ENCODE measurements at places on chromosomes 16 and 17. TPM values are rescaled to one million over a fixed set of nuclear protein-coding genes. Genes with fewer than 3 reads are reported as not detected.

ERAL1 gene
- total RNA-seq: 60.4 TPM

KRT33A gene
- not detected for total RNA-seq

- no peaks in the 10 kb centered on the region for H3K4me1 ChIP-seq
- H3K27ac ChIP-seq: no peak overlapping the region
- H3K27me3 ChIP-seq: no peaks in the 10 kb centered on the region
- DNase-seq: no peak
These were observed 80.2 kb downstream of the WWOX start for GRCh38 chr16:78179666-78180065.

GRCh38 chr17:34442387-34443111, 79.5 kb upstream of the CCL1 start:
- H3K4me3 ChIP-seq: no peak overlapping the region
- no peaks in the 10 kb centered on the region for H3K4me1 ChIP-seq
- no peak overlapping the region for H3K27ac ChIP-seq
- H3K36me3 ChIP-seq: no peaks in the 10 kb centered on the region
- DNase-seq: no peak

- peaks cover 26% of the 10 kb centered on the region for H3K4me1 ChIP-seq
- no peak overlapping the region for H3K27ac ChIP-seq
- DNase-seq: no peak
- no peaks in the 10 kb centered on the region for H3K27me3 ChIP-seq
- H3K4me3 ChIP-seq: no peak overlapping the region
These were observed 6.2 kb downstream of the STXBP4 start for GRCh38 chr17:54974759-54975158.

Data from activated T-helper 2 cell treated with anti-CD3 and anti-CD28 coated beads, Interferon-gamma antibody, Interleukin-2, Interleukin-4, amounts not matched to agents 10 μg/mL and 5 μg/mL and 100 μg/mL, durations not matched to agents 14 hours and 24 hours and 36 hours (primary cell).